ENCODE measurements at places on chromosomes 7 and 10.

DNA sequence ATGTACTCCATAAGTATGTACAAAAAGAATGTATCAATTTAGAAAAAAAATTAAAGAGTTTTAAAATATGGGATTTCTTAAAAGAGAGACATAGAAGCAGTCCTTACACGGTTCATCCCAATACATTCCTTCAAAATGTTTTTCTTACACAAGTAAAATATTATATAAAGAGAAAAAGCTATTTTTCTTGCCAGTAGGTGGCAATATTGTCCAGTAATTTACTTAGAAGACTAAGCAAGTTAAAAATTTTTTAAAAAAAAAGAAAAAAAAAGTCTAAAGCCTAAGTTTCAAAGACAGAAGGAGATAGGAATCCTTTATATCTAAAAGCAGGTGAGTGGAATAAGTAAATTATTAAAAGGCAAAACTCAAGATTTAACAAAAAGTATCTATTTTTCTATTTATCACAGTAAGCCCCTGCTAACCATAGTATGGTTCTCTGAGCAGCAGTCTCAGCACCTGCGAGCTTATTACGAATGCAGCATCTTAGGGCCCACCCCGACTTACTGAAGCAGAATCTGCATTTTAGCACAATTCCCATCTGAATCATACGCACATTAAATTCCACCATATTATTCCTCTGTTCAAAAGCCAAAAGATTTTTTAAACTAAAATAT is 240.6 kb downstream of the DGKI start:
- no peak for DNase-seq

DNA sequence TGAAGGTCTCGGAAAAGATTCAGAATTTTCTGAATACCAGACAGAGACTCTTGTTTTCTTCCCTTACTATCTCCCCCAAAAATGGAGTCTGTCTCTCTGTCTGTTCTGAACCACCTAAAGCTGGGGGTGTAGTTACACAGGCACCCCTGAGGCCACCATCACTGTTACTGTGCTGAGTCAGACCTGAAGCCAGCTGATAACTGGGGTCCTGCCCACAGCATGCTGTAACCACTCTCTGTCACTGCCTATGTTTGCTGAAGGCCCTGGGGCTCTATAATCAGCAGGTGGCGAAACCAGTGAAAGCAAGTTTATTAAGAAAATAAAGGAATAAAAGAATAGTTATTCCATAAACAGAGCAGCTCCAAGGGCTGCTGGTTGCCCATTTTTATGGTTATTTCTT is 575.2 kb upstream of the POT1 start:
- no peak for DNase-seq

DNA sequence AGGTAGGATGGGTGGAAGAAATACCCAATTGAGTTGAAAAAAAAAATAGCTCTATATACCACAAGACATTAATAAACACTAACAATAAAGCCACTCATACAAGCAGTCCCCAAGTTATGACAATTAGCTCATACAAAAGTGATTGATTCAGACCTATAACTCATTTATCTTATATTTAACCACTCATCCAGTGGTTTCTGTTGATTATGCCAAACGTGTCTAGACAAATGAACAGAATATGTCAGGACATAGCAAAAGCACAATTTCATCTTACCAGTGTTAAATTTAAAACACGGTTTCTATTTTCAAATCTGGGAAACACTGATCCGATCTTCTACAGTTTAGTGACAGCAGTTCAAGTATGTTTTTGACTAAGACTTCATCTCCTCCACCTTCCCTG is 17.0 kb downstream of the ABI1 start:
- no peak for DNase-seq

DNA sequence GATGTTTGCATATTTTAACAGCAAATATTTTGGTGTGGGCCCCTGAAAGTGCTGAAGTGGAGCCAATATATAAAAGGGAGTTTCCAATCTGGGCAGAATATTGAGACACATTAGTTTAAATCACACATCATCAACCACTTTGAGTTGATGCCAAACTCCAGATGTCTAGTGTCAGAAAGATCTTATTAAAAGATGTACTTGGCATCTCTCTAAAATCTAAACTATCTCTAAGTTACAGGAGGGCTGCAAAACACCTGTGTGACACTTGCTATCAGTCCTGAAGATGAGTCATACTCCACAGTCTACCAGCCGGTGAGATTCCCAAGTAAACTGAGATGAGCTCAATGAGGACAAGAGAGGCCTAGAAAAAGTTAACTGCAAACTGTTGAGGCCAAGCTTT is 11.4 kb downstream of the JAZF1 start:
- no peak for DNase-seq

DNA sequence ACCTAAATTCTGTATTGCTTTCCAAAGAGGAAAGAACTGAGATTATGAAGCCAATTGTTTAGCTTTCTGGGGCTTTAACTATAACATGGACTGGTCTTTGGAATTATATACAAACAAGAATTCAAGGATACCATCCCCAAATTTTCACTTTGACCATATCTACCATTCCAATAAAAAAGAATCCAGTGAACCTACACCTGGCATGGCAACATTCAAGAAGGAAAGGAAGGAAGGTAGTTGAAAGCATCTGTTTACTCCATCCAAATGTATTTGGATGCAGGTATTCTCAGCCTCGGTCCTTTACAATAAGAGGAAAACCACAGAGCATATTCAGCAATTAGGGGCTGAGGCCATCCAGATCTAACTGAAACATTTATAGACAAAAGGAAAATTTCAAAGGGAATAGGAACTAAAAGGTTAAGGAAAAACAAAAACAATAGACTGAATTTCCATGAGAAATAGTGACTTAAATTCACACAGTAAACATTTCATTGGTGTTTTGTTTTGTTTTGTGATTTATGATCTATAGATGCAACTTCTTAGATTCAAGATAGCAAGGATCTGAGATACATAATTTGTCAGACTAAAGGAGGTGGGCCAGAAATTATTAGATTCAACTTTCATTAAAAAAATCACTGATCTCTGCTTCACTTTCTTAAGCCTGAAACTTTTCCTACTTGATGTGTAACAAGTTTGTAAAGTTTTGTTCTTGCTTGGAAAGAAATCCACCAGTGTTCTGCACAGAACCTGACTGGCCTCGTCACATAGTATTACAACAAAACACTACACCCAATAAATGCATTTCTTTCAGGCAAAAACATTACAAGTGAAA is 12.7 kb downstream of the SKIDA1 start:
- DNase-seq = no peak

GRCh38 chr10:126732308-126732707 is 61.8 kb upstream of the C10orf90 start:
- DNase-seq = no peak

DNA sequence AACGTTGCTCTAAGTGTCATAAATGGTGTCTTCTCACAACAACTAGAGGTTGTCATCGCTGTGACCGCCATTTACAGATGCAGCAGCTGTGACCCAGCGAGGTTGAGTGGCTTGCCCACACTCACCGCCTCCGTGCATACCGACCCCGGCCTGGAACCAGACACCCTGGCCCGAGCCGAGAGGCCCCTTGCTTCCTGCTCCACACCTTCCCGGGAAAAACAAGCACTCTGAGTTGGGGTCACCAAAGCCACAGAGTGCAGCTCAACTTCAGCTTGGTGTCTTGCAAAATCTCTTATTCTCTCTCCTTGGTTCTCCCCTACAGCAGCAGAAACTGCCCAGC is 115.7 kb upstream of the PPP2R2D start:
- DNase-seq = no peak

- no peak for DNase-seq
Measured at GRCh38 chr7:157876469-157877285, 539.9 kb downstream of the DNAJB6 start.

DNA sequence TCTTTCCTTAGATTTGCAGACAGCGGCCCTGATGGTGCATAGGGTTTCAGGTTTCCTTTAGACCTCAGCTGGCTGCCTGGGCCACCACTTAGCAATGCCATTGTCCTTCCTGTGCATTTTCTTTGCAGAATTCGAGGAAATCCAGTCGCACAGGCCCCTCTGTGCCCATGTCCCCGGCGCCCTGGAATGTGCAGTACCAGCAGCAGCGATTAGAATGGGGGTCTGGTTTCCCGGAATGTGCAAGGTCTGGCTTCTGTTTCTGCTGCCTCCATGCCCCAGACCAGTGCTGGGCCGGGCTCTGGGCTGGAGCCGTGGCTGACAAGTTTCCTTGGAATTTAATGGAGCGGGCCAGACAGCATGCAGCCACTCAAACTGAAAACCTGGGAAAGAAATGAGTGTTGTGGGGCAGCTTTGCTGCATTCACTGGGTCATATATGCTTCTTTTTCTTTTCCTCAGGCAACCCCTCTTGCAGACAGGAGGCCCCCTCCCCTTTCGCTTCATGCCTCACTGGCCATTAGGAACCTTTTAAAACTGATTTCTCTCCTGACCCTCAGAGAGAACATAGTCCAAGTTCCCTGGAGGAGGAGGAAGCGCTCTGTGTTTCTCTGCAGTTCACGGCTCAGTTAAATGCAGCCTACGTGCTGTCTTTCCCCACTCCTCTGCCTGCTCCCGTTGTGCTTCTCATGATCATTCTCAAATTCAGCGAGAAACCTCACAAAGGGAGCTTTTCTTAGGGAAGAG is 14.4 kb downstream of the HTRA1 start:
- no peak for DNase-seq

DNA sequence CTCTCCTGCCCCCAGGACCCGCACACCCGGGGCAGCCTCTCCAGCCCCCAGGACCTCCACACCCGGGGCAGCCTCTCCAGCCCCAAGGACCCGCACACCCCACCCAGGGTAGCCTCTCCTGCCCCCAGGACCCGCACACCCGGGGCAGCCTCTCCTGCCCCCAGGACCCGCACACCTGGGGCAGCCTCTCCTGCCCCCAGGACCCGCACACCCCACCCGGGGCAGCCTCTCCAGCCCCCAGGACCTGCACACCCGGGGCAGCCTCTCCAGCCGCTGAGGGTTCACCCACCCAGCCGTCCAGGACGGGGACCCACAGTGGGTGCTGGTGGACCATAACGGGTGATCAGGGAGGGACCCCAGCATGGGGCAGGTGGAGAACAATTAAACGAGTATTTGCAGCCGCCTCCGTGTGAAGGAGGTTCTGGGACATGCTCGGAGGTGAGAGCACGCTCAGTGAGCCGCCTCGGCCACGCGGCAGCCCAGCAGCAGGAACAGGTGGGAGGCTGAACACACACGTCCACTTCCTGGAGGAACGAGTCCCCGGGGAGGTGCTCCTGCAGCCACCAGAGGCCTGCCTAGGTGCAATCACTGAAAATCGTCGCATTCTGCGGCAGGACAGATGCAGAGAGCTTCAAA is 107.9 kb downstream of the PDGFA start:
- no peak for DNase-seq

- DNase-seq = no peak
Measured at GRCh38 chr10:68403701-68404100, 3.4 kb downstream of the RUFY2 start.

GRCh38 chr10:33423154-33423529 is 88.7 kb upstream of the NRP1 start:
- no peak for DNase-seq

DNA sequence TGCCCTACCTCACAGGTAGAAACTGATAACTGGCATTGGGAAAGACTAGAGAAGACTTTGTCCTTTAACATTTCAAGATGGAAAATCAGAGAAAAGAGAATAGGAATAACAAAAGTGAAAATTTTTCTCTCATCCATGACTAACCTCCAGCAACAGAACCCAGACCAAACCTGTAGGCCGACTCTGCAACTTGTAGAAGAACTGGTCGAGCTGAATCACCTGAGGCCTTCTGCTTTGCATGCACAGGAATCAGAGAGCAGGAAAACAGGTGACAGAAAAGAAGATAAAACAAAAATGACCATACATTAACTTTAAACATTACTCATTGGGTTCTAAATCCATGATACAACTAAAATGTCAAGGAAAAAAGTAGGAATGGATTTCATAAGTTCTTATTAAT is 137.1 kb downstream of the SLC25A13 start:
- no peak for DNase-seq

GRCh38 chr10:71623098-71623985 is 96.2 kb downstream of the C10orf105 start:
- DNase-seq = no peak

DNA sequence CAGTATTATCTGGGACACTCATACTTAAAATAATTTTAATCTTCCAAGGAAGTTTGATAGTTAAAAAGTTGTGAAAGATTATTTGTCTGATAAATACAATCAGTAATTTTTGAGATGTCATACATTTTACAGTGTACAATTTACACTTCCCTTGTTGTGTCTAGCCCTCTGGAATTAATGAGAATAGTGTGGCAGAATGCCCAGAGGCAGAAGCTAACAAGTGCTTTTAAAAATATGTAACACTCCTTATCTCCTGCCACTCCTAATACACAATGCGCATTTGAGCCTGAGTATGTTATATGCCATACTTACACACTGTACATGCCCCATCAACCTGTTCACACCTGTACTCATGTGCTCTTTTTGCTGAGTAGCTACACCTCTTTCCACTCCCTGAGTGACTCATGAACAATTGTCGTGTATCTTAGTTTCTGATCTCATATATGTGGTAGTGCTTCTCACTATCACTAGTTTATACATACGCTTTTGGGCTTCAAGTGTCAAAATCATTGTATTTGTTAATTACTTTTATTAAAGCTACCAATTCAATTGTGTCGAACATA is 106.9 kb upstream of the GNAI1 start:
- no peak for DNase-seq

- no peak for DNase-seq
Measured at GRCh38 chr7:135974667-135975066, 2.5 kb downstream of the MTPN start.

DNA sequence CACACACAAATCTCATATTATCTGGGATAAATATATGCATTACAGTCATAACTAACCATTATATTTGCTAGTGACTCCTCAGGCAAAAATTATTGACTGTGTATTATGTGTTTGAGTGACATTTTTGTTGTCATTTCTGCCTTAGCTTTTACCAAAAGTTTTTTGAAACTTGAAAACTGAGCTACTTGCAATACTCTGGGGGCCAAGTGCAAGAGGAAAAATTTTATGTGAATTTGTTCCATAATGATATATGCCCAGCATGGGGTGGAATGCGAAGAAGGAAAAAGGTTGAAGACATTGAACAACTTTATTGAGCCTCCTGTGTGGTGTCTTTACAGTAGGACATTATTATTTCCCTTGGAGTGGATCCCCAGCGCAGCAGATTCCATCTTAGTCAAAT is 176.8 kb upstream of the FERD3L start:
- DNase-seq = no peak

- no peak for DNase-seq
Measured at GRCh38 chr10:123804716-123805115, 86.9 kb downstream of the CPXM2 start.

DNA sequence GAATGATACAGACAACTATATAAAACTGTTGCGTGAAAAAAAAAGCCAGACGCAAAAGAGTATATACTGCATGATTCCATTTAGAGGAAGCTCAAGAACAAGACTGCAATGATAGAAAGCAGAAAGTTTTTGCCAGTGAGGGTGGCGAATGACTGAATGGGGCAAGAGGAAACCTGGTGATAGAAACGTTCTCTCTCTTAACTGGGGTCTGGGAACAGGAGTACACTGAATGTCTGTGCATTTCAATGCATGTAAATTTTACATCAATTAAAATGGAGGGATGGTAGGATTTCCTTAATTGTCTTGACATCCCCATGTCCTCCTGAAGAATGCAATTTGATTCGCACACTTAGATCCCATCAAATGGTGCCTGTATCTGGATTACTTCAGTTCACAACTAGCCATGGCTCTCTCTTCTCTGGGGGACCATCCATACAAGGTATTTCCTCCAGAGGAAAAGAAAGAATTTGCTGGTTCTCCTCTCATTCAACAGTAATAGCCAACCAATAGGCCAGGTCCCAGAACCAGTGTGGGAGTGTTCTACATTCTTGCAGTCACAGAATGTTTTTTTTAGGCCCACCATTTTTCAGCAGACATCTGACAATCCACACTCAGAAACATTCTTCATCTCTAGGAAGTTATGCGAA is 221.0 kb upstream of the KLF14 start:
- no peak for DNase-seq

- no peak for DNase-seq
Measured at GRCh38 chr7:129213828-129214227, 11.0 kb upstream of the AHCYL2 start.
